ENCODE measurements at places on chromosomes 2 and 18.

DNA sequence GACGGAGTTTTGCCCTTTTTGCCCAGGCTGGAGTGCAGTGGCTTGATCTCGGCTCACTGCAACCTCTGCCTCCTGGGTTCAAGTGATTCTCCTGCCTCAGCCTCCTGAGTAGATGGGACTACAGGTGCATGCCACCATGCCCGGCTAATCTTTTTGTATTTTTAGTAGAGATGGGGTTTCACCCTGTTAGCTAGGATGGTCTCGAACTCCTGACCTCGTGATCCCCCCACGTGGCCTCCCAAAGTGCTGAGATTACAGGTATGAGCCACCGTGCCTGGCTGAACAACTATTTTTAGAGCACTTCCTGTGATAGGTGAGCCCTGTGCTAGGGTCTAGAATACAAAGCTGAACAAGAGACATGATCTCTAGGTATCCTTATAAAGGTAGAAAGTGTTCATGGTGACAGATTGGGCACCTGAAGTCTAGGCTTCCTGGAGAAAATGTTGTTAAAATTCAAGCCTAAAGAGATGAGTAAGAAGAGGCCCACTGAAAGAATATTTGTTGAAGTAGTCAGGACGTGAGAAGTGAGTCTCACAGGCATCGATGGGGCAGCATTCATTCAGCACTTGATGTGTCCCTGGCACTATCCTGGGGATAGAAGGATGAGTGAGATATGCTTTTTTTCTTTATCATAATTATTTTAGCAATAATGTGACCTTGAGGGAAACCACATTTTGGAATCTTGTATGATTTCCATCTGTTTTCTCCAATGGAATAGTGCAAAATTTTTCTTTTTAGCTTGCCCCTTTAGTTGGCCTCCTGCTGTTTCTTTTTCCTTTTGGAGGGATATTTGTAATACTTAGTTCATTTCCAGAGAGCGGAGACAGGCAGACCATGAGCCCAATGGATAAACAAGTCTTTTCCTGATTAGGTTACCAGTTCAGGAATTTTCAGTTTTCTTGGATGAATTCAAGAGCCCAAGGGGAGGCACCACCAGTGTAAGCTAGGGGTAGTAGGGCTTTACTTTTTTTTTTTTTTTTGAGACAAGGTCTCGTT, 5.1 kb downstream of the ZNF236 start:
- DNase-seq = no peak

GRCh38 chr18:23166891-23167541, 31.7 kb downstream of the CABLES1 start:
- DNase-seq = no peak

DNA sequence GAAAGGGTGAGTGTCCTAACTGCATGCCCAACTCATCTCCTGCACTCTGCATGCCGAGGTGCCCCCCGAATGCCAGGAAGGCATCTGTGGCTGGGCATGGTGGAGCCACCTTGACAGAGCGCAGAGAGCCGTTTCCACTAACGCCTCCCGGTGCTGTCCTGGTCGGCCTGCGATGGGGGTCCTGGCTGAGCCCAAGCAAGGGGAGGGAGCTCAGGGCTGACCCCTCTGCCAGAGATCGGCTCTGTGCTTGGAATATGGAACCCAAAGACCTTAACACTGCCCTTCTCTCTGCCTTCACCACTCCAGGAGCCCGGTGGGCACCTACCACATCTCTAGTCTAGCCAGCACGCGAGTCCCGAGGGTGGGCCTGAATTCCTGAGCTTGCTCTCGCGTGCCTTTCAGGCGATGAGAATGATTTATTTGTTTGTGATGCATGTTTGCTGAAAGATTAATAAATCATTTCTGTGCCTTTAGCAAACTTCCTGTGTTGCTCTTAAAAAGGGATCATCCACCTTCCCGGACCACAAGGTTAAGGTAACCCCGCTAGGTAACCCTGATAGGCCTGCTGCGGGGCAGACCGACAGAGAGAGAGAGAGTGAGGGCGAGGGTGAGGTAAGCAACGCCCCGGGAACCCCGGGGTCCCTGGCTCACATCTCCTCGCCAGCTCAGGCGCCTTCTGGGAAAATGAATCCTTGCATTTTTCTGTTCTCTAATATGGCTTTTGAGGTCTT, 35.3 kb downstream of the PDIA6 start:
- DNase-seq = no peak

DNA sequence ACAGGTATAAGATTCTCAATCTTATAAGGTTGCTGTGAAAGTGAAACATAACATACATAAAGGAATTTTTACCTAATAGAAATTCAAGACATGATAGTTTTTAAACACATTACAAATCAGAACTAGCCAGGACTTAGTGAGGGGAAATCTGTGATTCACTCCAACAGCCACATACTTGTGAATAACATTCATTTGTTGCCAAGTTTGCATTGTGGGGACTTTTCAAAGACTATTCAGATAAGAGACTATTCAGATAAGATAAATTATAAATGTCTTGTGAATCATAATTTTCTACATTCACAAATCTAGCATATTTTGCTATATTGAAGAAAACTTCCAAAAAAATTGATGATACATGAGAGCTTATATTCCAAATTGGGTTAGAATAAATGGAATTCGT, 345.3 kb upstream of the CDH20 start:
- no peak for DNase-seq

- DNase-seq = no peak
Observed at GRCh38 chr18:66601649-66602048, 2.2 kb downstream of the CDH19 start.

GRCh38 chr2:69113627-69114026, 100.6 kb downstream of the ANTXR1 start:
- no peak for DNase-seq

DNA sequence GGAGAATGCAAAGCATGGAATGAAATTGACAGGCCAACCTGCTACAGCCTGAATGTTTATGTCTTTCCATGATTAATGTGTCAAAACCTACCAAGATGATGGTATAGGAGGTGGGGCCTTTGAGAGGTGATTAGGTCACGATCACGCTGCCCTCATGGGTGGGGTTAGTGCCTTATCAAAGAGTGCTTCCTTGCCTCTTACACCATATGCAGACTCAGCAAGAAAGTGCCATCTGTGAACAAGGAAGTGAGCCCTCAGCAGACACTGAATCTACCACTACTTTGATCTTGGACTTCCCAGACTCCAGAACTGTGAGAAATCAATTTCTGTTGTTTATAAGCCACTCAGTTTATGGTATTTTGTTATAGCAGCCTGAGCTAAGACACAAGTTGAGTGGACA, 147.5 kb upstream of the BCL2L11 start:
- DNase-seq = no peak

- DNase-seq = no peak
Observed at GRCh38 chr2:10019602-10020400, 23.5 kb upstream of the KLF11 start.

GRCh38 chr2:26197516-26197915, 24.6 kb downstream of the GAREM2 start:
- no peak for DNase-seq

DNA sequence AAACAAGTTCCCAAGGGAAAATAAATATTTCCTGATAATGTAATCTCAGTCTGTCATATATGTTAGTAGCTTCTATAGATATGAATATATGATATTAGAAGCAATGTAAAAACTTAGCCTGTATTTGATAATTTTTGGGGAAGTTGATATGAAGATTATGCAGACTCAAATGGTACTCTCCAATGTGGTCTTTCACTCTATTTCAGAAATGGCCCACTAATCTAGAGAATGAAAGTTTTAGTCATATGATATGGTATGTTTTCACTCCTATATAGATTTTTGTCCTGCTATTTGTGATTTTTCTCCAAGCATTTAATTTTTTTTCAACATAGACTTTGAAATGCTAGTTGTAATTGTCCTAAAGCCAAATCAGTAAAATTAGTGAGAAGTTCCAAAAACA, 236.7 kb upstream of the BOD1L2 start:
- DNase-seq = no peak

DNA sequence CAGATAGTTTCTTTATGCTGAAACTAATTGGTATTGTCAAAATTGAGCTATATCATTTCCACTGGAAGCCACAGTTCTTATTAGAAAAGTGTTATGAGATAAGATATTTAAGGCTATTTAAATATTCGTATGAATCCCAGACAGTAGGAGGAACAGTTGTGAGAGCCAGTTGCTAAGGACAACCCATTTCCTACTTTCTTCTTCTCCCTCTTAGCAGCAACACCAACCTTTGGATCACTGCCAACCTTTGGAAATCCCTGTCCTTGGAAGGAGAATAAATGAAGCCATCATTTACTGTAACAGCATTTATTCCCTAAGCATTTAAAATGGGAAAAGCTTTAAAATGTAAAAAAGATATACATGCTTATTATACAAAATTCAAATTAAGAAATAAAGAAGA, 85.8 kb downstream of the PLCL1 start:
- no peak for DNase-seq

DNA sequence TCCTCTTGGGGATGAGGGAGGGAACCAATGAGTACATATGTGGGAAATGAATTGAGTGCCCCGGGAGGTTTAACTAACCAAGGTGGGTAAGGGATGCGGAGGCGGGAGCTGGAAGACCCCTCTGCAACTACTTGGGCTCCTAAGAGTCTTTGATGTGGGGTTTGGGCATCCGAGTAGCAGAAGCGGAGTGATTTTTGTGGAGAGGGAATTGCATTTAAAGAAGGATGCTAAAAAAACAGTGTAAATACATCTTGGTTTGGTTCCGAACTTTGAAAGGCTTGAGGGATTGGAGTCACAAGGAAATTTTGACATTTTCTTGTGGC, 215.7 kb downstream of the MCFD2 start:
- DNase-seq = no peak

- no peak for DNase-seq
Observed at GRCh38 chr18:10431680-10432079, 22.8 kb upstream of the APCDD1 start.

DNA sequence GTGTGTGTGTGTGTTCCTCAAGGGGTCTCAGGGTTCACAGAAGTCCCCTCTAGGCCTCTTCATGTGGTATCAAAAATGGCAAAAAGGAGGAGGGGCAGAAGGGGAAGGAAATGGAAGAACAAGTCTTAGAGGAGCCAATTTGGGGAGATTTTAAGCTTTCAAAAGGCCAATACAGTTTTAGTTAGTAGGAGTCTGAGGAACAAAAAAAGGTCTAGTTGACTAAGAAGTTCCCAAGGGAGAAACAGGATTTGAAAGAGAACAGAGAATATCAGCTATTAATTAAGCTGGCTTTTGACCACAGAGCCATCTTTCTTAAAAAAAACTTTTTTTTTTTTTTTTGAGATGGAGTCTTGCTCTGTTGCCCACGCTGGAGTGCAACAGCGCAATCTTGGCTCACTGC, 7.1 kb downstream of the RNF125 start:
- DNase-seq = no peak

GRCh38 chr2:13218205-13218604, 501.5 kb downstream of the TRIB2 start:
- DNase-seq = no peak

DNA sequence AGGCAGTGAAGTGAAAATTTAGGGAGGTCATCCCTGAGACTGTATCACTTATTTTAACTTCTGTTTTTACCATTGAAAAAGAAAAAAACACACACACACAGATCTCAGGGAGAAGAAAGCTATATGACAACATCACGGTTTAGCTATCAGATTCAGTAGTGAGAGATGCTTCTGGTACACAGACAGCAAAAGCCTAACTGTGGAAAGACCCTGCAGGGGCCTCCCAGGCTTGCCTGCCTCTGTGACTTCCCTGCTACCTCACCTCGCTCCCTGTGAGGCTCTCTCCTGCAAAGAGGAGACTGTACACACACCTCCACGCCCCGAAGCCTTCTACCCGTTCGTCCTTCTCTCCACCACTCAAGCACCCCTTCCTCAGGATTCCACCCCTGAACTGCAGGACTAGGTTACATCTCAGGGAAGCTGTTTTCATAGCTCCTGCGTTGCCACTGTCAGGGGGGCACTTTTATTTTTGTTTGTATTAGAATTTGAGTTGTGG, 86.3 kb downstream of the EPB41L3 start:
- DNase-seq = no peak

DNA sequence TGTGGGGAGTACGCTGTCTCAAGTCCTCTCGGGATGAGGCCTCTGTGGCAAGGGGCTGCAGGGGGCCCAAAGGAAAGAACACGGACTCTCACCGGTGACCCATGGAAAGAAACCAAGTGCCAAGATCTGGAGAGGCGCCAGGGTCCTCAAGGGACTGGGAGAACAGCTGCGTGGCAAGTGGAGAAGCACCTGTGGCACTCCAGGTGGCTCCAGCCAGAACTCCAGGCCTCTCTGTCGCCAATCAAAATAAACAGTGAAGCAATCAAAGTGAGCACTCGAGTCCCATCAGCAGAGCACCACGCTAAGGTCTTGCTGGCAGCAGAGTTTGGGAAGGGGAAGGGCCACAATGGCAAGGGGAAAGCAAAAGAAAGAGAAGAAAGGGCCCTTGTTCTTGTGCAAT, 54.7 kb downstream of the BCL2 start:
- DNase-seq = no peak

- no peak for DNase-seq
Observed at GRCh38 chr2:127575941-127576432, 40.5 kb downstream of the MYO7B start.

- no peak for DNase-seq
Observed at GRCh38 chr2:232436381-232437194, 19.4 kb upstream of the ALPI start.

DNA sequence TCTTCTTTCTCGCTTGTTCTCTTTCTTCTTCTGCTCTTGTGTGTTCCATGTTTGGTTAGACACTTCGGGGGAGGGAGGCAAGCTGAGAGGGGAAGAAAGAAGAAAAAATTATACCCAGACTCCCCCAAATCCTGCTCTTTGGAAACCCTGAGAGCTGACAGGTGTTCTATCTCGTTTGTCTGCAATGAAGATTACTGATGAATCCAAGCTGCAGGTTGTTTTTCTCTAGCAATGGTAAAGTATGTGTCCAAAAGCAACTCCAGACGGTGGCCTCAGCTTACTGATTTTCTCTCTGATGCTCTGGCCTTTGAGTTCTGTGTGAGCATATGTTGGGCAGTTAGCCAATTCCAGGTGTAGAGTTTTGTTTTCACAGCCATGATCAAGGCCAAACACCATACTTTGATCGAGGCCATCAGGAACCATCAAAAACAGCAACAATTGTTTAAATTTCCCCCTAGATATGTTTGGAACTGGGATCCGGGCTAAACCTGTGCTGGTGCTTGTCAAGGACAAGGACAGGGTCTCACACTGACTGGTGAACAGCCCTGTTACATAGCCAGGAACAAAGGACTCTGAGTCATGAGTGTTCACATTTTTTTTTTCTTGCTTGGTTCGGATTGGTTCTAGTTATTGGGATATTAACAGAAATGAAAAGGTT, 142.0 kb downstream of the PRKCE start:
- no peak for DNase-seq

DNA sequence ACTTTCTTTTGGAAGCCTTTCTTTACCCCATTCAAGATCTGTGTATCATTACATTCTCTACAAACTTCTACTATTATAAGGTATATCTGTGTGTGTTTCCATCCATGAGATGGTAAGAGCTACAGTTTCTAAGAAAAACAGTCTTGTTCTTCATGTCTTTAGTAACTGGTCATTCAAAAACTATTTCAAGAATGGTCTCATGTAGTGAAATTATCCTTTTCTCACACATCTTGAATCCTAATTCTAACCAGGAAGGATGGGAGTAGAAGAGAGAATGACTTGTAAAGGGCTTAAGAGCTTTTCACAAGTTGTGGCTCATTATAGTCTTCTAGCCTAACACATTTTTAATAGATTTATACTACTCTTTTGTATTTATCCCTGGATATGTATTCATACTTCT, 47.3 kb downstream of the ROCK1 start:
- DNase-seq = no peak

All from HuH-7 (cell line).